SHP77 (cell line): ENCODE measurements at places on chromosomes 5 and 9.

DNA sequence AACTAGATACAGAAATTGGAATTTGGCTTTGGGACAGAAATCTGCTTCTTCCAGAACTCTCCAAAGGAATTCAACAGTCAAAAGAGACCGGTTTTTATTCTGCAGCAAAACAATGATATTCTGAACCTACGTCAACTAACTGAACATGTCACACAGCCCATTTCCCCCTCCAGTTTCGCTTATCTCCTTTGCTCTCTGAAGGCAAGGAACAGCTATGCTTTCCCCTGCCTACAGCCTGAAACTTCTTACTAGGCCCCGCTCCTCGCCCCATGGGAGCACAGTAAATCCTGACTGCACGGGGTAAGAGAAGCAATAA is 488 bp downstream of the SKIC3 start:
- no peak for DNase-seq

- DNase-seq: no peak
These were observed 952.8 kb upstream of the EDIL3 start for GRCh38 chr5:85337435-85337834.

DNA sequence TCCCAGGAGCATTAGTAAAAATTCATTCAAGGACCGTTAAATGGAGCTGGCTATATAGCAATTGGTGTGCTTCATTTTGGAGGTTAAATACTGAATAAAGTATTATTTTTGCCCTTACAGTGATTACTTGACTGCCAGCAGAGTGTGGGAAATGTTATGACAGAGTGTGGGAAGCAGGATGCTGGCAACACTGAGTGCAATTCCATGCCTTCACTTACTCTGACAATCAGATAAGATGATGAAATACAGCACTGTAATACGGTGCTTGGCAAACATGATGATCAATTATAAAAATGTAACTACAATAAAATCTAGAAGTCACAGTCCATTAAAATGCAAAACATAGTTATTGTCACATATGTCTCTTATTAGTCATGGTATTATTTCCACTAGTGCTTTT is 651.3 kb downstream of the PTPRD start:
- DNase-seq: no peak

- no peak for DNase-seq
These were observed 65.9 kb downstream of the DEPDC1B start for GRCh38 chr5:60634051-60634450.

DNA sequence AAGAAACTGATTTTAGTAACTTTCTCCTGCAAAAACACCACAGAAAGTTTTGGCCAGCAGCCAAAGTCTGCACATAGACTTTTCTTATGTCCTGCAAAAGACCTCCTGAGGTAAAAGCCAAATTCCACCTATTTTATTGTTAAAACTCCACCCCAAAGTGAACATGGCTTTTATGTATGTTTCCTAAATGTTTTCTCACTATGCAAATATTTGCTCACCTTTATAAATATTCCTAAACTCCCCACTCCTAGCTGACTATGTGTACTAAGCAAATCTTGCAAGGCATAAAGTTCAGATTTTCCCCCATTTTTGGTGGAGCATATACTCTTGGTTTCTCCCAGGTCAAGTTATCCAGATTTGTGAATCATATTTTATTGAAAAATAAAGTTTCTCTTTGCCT is 446.2 kb downstream of the DNAH5 start:
- no peak for DNase-seq

- DNase-seq: no peak
These were observed 64.2 kb upstream of the IRX1 start for GRCh38 chr5:3531320-3531986.

DNA sequence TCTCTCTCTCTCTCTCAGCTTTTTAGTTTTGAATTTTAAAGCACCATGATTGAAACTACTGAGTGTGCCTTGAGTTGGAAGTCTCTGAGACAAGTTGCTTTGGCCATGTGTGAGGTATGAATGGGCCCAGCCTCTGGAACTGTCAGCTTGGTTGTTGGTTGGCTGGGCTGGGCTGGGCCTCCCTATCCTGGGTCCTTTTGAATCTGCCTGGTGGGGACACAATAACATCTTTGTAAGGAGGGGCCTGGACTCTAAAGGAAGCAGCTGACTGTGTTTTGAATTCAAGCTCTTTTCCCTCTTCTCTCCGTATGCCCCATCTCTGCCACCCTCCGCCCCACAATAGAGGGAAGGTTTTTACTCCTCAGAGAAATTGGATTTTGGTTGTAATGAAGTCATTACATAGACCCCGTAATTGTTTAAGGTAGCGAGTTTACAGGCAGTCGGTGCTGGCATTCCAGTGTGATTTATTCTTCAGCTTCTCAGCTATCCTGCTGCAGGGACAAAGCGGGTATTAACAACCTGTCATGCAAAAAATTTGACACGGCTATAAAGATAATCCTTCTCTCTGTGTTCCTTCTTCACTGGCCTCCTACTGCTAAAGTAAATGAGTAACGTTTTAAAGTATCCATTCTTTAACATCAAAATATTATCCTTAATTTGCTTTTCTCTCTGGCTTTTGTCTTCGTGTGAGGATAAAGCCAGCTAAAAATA is 105.4 kb downstream of the DAPK1 start:
- DNase-seq: no peak

- DNase-seq: no peak
These were observed 64.6 kb upstream of the SYNPO start for GRCh38 chr5:150575745-150576448.

GRCh38 chr5:138878437-138879235 is 3.5 kb upstream of the LRRTM2 start:
- DNase-seq: no peak

DNA sequence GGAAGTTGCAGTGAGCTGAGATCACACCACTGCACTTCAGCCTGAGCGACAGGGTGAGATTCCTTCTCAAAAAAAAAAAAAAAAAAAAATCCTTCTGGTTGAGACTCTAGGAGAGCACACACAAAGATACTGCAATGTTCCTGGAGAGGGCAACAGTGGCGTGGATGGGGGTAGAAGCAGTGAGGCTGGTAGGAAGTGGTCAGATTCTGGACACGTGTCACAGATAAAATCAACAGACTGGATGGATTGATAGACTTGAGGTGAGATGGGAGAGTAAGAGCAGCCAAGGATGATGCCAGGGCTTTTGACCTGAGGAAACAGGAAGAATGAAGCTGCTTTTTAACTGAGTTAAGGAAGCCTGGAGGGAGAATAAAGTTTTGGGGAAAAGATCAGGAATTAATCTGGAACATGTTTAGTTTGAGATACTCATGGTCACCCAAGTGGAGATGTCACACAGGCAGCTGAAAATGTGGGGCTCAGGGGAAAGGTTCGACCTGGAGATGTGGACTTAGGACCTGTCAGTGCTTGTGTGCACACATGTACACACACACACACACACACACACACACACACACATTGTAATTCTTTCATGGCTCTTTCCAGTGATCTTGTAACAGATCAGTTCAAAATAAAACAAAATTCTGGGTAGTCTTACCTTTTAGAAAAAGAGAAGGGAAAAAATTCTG is 88.1 kb downstream of the FANCC start:
- DNase-seq: no peak

DNA sequence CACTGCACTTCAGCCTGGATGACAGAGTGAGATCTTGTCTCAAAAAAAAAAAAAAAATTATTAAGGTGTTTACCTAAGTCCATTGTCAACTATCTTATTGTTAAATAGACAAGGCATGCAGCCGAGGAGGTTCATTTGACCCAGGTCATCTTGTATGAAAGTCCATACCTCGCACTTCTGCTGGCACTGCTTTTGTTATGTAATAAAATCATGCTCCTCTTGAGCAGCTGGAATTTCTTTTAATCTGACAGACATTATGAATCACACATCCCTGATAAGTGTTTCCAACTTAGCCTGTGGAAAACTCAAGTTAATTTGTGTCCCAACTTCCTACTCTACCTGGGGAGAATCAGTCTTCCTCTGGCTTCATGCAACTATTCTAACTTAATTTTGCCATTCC is 315.6 kb upstream of the KLF4 start:
- DNase-seq: no peak

- DNase-seq: no peak
These were observed 935.7 kb upstream of the NUDT12 start for GRCh38 chr5:104498281-104498680.

DNA sequence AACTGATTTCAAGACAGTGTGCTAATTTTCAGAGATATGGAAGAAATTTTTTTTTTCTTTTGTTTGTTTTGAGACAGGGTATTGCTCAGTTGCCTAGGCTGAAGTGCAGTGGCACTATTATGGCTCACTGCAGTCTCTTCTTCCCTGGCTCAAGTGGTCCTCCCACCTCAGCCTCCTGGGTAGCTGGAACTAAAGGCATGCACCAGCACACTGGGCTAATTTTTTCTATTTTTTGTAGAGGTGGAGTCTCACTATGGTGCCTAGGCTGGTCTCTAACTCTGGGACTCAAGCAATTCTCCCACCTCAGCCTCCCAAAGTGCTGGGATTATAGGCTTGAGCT is 9.9 kb upstream of the TEX48 start:
- DNase-seq: no peak

DNA sequence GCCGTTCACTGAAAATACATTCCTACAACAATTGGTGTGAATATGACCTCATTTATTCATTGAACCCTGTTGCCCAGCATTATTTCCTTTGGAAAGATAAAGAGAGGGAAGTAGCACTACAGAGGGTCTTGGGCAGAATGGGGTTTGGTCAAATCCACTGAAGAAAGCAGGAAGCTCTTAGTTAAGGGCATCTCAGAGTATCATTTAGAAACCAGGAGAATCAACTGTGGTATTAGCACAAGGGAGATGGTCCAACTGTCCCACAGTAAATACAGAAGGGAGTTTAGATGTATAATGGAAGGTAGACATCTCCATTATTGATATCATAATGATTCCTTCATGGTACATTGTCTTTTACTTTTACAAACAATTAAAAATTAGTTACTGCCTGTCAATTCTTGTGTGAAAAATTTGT is 47.1 kb downstream of the LIX1 start:
- no peak for DNase-seq
